ENCODE measurements at places on chromosomes 2 and 18.
A peak's percentile ranks its signal among the peaks of the same experiment; 100 is the strongest.

GRCh38 chr2:46421361-46421760 is 58.0 kb upstream of the TMEM247 start:
- no peak for DNase-seq

GRCh38 chr2:151878655-151879563 is 50.7 kb upstream of the ARL5A start:
- peak; percentile 38 for DNase-seq

GRCh38 chr18:55092166-55092565 is 132.9 kb upstream of the CCDC68 start:
- no peak for DNase-seq

DNA sequence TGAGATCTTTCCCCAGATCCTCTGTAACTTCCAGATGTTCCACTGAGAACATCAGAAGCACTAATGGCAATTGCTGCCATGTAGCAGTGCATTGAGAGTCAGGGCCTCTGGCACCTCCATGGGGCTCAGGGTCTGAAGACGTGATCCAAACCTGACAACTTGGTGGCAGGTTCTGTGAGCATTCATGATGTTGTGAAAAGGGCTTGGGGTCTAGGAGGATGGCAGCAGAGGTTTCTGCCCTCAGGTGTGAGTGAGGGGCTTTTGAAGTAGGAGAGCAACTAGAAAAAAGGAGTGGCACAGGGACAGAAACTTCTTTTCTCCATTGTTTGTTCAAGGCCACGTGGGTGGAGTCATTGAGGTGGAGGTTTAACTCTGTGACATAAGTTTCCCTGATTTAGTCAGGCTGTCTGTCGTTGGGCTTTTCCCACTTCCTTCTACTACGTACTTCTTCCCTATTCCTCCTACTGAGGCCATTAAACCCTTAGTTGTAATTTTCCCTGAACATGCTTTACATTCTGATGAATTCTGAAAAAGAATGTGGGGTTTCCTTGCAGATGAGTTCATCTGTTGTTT is 13.1 kb downstream of the CFLAR start:
- DNase-seq = peak; percentile 87

- no peak for DNase-seq
Measured at GRCh38 chr2:85827879-85828569, 60.8 kb downstream of the ST3GAL5 start.

DNA sequence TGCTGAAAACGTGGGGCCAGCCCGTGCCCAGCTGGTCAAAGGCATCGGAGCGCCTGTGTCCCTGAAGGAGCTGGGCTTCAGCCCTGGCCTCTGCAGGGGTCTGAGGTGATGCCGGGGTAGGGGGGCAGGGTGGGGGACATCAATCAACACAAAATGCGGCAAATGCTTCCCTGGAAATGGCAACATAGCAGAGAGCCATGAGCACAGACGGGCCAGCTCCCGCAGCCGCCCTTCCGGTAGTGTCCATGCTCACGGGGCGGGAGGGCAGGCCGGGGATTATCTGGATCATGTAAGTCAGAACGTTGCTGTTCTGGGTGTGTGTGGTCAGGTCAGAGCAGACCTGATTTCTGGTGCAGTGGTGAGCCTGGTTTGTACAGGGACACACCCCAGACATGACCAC is 56.5 kb upstream of the TWIST2 start:
- no peak for DNase-seq

GRCh38 chr2:120656273-120656950 is 79.3 kb upstream of the GLI2 start:
- DNase-seq = no peak

GRCh38 chr2:55365303-55365702 is 54.4 kb downstream of the CCDC88A start:
- DNase-seq = no peak

- no peak for DNase-seq
Measured at GRCh38 chr2:47483191-47483590, 80.2 kb downstream of the MSH2 start.

GRCh38 chr2:231966886-231967285 is 5.4 kb downstream of the DIS3L2 start:
- no peak for DNase-seq

DNA sequence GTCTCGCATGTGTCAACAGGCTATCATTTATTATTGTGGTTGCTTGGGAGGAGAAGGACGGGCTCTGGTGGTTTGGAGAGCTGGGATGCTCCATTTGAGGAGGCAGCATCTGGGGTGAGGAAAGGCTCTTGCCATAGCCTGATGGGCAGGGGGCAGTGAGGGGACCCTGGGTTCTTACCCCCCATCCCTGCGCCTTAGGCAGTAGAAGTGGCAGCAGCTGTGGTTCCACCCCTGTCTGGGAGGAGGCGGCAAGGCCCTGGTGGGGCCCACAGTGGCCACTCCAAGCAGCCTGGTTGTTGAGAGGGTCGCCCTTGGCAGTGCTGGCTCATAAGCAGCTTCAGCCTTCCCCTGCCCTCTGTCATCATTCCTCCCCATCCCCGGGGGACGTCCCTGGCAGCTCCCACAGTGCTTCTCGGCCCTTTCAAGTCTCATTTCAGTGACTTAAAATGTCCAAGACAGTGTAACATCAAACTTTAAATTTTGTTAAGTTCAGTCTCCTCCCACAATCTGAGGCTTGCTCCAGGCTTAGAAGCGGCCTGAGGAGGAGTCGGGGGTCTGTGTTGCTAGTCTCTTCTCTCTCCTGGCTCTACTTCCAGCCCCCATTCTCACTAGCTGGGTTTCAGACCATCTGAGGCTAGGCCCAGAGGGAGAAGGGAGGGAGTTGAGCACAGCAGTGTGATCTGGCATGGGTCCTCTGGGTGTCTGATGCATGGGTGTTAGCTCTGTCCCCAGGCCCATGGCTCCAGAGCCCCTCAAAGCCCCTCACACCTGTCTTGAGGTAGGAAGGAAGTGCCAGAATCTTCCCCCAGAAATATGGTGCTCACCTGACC is 34.9 kb upstream of the PTPN4 start:
- no peak for DNase-seq

DNA sequence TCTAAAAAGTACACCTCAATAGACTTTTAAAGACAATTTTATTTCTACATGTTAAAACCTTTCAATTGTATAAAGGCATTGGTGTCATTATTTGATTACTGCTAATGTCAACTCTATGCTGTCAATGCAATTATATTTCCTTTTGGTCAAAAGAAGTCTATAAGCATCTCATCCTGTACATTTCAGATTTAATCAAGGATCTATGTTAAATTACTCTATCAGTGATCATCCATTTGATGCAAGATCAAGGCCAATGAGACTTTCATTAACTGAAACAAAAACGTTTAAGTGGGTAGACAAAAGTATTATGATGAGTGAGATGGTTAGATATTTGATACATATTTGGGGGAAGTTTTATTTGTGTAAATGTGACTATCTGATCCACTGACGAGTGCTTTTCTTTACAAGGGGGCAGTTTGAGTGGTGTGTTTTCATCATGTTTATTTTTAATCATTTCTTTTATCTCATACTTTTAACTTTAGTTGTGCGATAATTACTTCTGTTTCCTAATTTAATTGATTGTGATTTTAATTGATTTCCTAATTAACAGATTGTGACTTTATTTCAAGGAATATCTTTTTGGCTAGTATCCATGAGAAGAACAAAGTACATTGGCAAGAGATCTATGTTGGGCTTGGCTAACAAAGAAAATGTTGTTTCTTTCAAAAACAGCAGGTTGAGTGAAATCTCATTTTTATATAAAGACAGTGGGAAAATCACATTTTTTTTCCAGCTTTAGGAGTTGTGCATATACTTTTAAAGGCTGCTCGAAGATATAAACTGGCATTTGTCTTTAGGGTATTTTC is 1.1 kb downstream of the ARHGAP28 start:
- DNase-seq = no peak

DNA sequence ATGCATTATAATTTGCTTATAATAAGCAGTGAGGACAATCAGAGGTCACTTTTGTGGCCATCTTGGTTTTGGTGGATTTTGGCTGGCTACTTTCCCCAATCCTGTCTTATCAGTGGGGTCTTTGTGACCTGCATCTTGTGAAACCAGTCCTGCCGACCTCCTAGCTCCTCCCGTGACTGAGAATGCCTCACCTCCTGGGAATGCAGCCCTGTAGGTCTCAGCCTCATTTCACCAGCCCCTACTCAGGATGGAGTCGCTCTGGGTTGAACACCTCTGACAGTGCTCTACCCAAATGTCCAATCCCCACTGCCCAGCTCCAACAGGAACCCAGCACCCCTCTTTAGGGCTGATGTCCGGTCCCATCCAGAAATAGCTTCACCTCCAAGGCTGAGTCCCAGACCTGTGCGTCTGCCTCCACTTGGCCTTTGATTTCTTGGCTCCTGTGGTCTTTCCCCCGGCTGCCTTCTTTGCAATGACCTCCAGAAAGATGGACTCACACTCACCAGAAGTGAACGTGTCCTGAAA is 31.3 kb upstream of the PXDN start:
- no peak for DNase-seq

GRCh38 chr18:70195852-70196434 is 9.5 kb downstream of the RTTN start:
- peak; percentile 66 for DNase-seq

DNA sequence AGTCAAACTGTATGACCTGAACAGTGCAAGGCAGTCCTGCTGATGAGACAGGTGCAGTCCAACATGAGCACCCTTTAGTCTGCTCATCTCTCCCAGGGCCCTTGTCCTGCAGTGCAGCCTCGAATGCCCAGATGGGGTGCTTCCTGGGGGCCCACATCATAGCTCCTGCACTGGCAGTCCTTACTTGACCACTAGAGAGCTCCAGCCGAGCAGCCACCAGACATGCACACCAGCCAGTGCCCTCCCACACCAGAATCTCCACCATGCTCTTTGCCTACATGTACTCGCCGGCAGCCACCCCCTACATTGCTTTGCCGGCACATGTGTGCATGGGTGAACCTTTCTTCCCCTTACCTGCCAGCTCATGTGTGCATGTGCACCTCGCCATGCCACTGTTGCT is 188.8 kb upstream of the GULP1 start:
- no peak for DNase-seq

DNA sequence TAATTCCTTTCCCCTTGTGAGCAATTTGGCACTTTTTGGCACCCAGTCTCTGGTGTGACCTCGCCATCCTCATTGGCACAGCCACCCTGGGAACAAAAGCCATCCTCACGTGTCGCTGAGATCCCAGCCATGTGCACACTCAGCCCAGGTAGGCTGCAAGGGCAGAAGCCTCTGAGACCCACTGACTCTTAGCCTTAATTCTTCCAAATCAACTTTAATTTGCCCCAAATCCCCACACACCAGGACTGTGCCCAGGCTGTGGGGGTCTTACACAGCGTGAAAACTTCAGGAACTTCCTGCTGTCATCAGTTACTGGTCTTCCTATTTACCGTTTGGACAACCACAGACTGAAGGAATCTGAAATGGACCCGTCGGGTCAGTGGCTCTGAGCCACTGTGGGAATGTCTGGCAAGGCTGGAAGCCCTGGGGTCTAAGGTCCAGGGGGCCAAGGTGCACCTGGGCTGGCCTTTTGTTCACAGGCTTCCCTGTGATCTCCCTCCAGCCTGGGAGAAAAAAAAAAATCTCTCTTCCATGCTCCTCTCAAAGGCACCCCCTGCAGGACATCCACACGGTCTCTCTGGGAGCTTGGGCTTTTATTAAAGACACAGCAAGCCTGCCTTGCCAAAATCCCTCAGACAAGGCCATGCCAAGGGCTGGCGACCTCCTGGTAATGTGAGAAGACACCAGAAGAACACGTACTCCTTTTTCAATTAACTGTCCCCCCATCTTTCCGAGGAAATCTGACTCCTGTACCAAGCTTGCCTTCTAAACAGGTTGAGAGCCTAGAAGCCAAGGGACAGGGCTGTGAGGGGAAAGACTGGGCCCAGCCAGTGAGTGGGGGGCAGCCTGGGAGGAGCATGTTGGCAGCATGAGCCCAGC is 42.1 kb upstream of the LAPTM4A start:
- peak; percentile 73 for DNase-seq

Data from epithelial cell of esophagus (primary cell).